ENCODE measurements at places on chromosomes 2 and 18.

DNA sequence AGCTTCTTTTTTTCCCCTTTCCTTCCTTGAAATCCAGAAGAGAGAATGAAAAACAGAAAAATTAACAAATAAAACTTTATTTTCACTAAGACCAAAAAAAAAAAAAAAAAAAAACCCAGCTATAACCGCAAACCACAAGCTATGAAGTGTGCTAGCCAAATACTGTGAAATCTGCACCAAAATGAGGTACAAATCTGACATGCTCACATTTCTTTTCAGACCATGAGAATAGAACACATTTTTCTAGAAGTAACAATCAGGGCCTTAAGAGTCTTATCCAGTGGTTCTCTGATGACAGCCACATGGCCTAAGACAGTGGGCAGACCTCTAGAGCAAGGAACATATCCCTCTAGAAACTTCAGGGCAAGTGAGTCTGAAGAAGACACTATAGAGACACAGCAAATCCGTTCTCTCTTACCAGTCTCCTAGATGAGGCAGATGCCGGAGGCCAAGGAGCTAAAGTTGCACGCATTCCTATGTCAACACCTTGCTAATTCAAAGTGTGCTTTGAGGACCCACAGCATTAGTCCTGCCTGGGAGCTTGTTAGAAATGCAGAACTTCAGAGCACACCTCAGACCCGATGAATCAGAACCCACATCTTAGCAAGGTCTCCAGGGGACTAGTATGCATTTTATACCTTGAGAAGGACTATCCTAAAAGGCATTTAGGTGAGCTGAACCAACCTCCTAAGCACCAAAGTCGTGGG, 317.1 kb downstream of the MYCN start:
- no peak for DNase-seq

DNA sequence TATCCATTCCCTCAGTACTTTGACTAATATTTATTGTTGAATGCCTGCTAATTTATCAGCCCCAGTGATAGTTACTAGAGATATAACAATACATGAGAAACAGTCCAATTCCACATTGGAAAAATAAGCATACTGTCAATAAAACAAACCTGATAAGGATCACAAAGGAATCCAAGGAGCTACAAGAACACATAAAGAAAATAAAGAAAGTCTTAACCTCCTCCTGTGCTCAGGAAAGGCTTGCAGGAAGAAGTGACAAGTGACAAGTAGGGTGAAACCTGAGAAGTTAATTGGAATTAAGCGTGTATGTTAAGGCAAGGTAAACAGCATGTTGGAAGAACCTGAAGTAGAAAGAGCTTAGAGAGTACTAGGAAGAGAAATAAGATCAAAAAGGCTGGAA, 20.3 kb upstream of the ASNSD1 start:
- no peak for DNase-seq

GRCh38 chr2:99571021-99571420, 81.2 kb upstream of the REV1 start:
- DNase-seq: no peak

GRCh38 chr2:85257359-85257969, 70.3 kb downstream of the TGOLN2 start:
- DNase-seq: no peak
